NCI-H460 (cell line): ENCODE measurements at places on chromosomes 2 and 18.
A peak's percentile ranks its signal among the peaks of the same experiment; 100 is the strongest.

GRCh38 chr2:118668431-118669424 is 178.7 kb downstream of the EN1 start:
- peak; percentile 50 for DNase-seq

DNA sequence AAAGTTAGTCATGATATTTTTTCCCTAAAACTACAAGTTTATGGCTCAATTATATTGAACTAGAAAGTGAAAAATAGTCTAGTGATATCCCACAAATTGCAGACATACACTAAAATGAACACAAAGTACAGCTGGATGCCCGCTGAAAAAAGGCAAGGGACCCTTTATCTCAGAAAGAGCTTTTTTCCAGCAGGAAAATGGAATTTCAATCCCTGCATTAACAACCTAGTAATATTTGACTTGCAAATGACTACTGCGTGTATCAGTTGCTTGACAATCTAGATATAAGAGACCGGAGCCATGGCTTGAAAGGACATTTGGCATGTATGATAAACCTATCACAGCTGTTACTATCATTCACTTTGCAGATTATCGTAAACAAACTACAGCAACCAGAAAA is 49.1 kb downstream of the LRPPRC start:
- no peak for DNase-seq

- no peak for DNase-seq
Observed at GRCh38 chr2:223494496-223494895, 107.7 kb downstream of the SCG2 start.

DNA sequence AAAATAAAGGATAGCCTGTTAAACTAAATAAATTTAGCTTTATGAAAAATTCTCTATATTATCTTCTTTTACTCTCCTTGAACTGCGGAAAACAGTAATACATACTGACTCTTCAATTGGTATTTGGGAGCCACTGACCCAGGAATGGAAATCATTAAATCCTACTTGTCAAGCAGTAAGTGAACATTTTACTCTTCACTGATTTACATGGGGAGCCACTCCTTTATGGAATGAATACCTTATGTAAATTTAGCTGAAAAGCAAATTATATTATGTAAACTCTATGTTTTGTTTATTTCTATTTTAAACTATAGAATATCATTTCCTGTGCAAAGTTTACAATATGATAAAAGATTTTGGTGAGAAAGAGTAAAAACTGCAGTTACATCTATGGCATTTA is 85.2 kb downstream of the STRADB start:
- no peak for DNase-seq

DNA sequence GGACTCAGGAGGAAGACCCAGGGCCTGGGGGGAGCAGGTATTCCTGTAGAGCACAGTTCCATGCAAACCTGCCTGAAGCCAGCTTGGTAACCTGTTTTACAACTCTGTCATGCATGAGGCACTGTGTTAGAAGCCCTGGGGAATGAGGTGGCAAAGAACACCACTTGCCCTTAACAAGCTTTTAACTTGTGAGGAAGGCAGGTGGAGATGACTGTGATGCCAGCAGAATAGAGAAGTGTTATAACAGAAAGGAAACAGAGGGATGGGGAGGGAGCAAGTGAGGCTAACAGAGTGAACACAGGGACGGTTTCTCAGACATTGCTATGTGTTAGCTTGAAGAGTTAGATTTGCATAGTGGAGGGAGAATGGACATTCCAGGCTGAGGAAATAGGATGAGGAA is 11.5 kb upstream of the IL1A start:
- DNase-seq: no peak

DNA sequence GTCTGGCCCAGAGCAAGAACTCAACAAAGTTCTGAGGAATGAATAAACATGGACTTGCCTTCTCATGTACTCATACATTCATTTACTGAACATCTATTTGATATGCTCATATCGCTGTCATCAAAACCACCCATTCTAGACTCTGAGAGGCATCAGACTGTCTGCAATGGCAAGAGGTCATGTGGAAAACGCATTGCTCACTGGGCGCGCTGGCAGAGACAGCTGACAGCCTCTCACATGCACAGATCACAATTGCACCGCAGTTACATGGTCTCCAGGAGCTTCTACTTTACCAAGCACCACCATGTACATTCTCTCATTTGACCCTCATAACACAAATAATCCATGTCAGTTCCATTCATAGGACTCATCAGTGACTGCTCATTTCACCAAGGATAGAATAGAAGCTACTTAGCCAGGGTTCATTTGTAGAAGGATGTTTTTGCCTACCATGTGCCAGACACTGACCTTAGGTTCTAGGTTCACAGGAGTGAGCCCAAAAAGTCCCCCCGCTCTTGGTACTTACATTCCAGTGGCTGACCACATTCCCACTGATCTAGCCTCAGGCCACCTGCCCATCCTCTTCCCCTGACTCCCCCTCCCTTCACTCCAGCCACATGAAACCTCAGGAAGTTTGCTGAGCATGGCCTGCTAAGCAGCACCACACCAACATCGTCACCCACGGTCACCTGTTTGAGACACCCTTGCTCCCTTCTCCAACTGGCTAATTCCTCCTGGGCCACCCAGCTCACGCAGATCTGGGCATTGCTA is 6.1 kb downstream of the FAM124B start:
- no peak for DNase-seq

DNA sequence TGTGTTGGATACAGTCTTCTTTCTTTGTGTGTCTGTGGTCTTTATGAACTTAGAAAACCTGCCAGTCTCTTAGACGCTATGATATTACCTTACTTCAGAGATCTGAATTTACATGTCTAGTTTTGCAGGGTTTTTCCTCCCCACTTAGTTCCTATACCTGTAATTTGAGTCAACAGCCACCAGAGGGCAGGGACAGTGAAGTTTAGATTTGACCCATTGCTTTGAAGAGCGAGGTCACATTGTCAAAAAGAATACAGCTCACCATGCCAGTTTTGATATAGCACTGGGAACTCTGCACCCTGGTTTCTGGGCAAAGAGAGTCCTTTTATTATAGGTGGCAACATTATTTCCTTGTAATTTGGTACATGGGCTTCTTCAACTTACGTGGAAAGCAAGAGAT is 102.3 kb downstream of the MAPK4 start:
- peak; percentile 5 for DNase-seq

- no peak for DNase-seq
Observed at GRCh38 chr18:69599377-69599776, 198.7 kb downstream of the DOK6 start.

DNA sequence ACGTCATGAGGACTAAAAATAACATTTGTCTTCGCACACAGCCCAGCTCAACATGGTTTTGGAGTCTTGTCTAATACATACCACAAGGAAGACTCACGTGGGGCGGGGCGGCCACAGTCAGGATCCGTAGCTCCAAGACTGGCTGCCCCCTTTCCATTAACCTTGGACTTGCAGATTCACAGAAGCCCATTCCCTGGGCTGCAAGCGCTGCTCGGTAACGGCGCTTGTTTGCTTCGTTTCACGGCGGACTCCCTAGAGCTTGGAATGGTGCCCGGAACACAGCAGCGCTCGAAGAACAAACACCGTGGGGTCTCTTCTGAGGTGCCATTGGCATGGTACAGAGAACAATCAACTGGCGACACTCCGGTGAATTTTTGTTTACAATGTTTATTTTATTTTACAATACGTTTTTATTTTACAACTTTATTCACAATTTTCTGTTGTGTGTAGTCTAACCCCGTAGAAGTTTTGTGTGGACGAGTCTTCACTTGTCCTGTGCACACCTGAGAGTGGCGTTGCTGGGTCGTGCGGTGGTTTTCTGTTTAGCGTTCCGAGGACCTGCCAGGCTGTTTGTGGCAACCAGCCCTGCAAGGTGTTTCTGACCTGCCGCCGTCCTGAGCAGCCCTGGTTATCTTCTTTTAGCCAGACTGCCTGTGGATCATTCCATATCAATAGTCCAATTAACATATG is 126.5 kb downstream of the GALR1 start:
- DNase-seq: no peak

DNA sequence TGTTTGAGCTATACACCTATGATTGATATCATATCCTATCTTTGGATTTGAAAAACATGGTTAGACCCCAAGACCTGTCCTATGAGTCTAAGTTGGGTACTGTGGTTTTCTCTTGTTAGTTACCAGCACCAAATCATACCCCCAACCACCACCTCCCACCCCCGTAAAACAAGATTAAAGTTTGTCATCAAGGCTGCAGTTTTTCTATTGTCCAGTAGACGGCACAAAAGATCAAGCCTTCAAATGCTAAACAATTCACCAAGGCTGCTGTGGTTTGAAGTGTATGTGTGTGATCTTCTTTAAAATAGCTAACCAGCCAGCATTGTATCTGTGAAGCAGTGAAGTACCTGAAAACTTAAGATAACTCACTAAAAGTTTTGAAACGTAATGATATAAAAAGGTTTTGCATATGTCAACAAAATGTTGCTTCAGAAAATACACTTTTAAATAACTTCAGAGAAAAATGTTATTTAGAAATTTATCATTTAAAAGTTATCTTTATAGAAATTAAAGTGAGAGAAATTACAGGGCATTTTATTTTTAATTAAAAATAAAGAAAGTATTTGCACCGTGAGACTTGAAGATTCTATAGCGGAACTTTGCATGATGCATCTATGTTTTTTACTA is 5.8 kb upstream of the MEIS1 start:
- DNase-seq: peak; percentile 54

GRCh38 chr2:221502270-221503010 is 69.7 kb downstream of the EPHA4 start:
- peak; percentile 92 for DNase-seq

DNA sequence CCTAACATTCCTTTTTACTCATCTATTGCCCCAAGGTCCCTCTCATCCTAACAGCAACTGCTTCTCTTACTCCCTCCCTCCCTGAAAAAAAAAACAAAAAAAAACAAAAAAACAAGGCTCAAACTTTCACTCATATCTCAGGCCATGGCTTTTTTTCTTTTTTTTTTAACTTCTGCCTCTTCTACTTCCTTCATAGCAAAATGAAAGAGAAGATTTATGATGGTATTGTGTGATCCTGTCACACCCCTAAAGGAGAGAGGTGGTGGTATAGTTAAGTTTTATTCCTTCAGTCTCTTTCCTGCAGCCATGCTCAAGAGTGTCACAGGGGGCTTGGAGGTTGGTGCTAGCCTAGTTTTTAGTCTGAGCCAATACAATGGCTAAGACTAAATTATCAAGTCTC is 21.5 kb upstream of the EPC2 start:
- no peak for DNase-seq

DNA sequence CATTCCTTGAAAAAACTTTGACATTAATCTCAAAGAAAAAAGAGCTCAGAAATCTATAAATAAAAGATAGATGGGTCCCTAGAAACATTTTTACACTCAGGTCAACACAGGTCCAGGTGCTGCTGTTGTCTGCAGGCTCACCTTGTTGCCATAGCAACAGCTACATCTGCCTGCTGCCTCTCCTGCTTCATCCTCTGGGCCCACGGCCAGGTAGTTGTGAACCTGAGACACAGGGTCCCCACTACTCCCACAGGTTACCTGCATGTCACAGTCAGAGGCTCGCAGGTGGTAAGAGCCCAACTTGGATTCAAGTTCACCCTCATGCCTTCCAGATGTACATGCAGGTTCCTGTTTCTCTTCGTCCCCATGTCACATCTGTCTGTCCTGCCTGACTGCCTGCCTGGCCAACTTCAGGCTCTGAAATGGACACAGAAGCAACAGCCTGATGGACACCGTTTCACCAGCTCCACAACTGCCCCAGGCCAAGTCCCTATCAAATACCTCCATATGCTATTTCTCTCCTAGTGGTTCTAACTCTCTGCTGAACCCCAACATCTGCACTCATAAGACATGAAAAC is 88.3 kb upstream of the SALL3 start:
- DNase-seq: no peak

DNA sequence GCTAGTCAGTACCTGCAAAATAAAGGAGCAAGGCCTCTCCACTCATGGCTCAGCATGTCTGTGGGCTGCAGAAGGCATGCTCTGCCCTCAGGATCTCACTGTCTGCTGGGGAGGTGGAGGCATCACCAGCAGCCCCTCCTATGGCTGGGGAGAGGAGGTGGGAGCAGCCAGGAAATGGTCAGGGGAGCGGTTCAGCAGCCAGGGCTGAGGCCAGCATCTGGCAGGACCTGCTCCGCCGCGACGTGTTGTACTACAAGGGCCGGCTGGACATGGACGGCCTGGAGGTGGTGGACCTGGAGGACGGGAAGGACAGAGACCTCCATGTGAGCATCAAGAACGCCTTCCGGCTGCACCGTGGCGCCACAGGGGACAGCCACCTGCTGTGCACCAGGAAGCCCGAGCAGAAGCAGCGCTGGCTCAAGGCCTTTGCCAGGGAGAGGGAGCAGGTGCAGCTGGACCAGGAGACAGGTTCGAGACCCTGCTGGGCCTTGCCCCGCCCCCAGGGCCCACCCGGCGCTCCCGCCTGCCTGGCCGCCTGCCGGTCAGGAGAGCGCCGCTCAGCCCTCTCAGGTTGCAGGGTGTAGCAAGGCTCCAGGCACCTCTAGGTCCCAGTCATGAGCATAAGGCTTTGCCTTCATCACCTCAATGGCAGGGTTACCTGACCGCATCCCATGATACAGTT is 49.0 kb downstream of the FAM168B start:
- no peak for DNase-seq

DNA sequence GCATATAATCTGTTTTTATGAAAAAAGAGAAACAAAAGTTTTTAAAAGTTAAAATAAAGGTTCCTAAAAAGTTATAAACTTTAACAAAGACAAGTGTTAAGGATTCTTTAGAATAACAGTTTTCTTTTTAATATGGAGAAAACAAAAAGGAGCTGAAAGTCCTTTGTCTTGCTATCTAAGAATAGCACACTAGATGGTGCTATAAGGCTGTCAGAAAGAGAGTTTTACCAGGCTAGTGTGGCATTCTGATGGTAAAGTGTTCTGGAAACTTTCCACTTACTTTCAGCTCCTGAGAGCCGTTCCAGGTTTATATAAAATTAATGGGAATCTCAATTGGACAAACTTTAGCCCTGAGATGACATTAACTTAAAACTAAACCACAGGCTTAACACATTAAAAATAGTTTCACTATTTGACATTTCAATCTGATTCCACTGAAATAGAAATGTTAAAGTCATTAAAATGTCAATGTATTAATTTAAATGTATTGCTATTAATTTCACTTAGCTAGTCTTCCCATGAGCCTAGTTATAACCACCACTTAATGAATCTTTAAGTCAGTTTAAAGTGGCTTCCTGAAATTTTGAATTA is 3.7 kb downstream of the FBXO48 start:
- DNase-seq: peak; percentile 68

DNA sequence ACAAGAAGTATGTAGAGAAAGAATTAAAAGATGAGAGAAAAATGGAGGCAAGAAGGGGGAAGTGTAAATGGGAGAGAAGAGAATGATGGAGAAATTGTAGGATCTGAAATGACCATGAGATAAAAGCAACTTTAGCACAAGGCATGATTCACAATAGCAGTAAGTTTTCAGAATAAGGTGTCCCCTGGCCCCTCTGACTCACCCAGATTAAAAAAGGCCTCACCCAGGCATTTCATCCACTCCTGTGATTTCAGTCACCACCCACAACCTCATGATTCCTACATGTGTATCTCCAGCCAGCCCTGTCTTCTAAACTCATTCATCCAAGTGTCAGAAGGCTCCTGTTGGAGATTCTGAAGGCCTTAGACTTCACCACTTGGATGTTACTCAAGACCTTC is 56.6 kb downstream of the SP100 start:
- DNase-seq: no peak
